Thyroid gland (tissue), 4 donors: ENCODE measurements at places on chromosomes 12 and 14.
A peak's percentile ranks its signal among the peaks of the same experiment; 100 is the strongest.

DNA sequence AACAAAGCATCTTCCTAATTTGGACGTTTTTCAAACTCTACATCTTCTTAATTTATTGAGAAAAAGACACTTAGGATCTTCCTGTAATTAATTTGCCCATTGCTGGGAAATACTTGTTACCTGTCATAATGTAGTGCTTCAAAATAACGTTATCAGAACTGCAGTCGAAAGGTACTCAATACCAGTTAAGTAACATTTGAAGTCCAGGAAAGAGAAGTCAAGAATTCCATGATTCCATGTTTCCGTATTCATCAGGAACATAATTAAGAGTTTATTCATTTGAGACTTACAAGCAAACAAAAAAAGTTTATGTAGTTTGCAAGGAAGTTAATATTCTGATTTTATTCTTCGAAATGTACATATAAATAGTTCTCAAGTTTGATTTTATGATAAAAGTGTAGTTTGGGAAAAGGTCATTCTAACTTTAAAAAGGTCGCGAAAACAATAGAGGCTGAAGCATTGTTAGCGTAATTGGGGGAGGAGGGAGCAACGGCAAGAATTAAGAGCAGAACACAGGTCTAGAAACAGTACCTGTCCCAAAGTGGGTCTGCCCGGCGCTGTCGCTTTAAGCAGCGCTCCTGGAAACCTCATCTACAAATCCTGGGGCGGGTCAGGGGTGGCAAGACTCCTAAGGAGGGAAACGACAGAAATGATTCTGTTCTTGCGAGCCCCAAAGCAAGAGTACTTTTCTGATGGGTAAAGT, 1.2 kb upstream of the KCNMB4 start:
- peak; percentile 2 for DNase-seq

GRCh38 chr14:39739796-39740195, 307.6 kb upstream of the FBXO33 start:
- peak; percentile 77 for DNase-seq

DNA sequence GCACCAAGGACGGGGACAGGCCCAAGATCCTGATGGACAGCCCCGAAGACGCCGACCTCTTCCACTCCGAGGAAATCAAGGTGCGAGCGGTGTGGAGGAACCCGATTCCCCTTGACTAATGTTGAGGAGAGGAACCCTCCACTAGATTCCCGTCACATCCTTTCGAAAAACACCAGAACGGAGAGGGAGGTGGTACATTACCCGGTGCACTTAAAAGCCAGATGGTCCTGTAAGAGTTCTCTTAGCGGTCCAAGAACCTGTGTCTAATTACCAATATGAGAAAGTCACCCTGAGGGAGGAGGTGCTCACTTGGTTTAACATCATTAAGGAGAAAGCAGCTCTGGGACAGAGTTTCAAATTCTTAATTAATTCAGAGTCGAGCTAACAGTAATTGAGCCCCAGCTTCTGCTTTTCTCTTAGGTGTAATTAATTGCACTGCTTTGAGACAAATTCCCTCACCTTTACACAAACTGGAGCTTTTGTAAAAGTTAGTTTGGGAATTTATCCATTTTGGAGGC, 450 bp downstream of the PRKAB1 start:
- no peak for DNase-seq

DNA sequence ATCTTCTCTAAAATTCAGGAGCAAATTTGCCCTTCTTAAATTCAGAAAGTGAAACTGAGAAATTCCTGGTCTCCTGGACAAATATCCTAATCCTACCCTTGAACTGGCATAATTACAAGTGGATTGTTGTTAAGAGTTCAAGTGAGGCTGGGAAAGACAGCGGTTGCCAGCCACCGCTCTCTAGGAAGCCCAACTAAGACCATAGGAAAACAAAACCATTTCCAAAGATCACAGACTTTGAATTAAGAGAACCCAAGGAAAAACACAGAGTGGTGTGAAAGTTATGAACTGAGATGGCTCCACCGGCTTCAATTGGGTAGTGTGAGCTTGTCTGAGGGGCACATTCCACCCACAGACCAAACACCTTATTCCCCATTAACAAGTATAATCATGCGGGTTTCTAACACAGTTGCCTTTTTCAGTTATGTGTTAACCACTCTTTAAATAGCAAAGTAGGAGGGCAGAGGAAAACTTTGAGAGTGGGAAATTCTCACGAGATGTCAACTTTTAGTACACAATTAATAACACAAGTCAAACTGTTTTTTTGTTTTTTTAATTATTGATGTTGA, 1628.8 kb upstream of the SEL1L start:
- DNase-seq: no peak

DNA sequence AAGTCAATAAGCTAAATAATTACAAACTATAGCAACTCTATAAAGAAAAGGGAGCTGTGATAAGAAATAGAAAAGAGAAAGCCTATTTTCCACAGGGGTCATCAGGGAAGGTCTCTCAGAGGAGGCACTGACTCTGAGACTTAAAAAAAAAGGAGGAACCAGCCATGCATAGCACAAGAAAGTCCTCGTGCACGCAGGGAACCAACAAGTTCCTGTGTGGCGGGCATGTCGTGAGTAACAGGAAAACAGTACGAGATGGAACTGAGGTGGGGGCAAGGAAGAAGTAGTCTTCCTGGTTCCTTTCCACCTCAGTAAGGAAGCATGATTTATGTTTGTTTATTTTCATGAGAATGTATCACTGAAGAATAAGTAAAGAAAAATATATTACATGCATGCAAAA, 367.0 kb upstream of the TMEM132C start:
- DNase-seq: peak; percentile 53

- DNase-seq: peak; percentile 81
Observed at GRCh38 chr14:74548881-74549280, 55.3 kb downstream of the ISCA2 start.

DNA sequence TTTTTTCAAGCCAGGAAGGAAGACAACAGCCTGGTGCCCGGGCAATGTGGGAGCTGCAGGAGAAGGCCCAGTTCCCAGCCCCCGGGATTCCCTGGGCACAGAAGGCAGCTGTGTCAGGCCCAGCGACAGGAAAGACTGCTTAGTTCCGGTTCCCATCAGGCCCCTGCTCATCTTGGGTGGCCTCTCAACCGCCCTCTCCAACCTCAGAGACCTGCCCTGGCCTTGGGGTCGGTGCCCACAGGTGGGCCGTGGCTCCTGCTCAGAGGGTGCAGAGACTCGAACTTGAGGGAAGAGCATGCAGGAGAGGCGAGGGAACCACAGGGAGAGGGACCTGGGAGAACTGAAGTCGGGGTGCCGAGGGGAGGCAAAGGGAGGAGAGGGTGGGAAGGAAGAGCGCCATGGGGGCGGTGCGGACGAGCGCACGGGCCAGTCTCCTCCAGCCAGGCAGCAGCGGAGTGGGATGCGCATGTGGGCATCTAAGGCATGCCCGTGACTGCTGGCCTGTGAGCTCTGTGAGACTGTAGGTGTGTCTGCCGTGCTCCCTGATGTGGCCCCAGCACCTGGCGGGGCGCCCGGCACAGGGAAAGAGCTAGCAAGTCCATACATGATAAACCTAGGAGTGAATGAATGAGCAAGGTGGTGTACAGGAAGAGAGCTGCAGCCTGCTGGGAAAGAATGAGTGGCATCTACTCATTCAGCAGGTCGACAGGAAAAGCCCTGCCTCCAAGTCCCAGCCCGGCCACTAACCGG, 42.7 kb downstream of the SSH1 start:
- DNase-seq: peak; percentile 54

- no peak for DNase-seq
Observed at GRCh38 chr12:24127919-24128721, 178.7 kb upstream of the SOX5 start.

DNA sequence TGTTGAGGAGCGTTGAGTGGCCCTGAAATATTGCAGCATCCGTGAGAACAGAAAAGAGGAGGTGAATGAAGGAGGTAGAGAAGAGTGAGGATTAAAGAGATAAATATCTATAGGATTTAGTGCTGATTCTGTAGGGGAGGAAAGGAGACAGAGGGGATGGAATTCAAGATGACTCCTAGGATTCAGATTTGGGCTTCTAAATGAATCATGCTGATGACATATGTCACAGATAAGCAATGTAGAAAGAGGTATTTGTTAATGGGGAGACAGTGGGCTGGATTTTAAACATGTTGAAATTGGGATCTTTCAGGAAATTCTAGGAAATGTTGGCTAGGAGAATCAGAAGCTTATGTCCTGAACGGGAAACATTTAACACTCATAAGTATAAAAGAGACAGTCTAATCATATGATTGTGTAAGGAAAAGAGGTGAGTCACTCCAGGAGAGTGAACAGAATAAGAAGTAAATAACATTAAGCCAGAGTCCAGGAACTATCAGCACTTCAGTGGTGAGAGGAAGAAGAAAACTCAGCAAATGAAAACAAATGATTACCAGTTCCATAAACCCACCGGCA, 58.1 kb upstream of the DIO2 start:
- DNase-seq: no peak

- DNase-seq: no peak
Observed at GRCh38 chr14:85527006-85527405, 2.9 kb upstream of the FLRT2 start.

DNA sequence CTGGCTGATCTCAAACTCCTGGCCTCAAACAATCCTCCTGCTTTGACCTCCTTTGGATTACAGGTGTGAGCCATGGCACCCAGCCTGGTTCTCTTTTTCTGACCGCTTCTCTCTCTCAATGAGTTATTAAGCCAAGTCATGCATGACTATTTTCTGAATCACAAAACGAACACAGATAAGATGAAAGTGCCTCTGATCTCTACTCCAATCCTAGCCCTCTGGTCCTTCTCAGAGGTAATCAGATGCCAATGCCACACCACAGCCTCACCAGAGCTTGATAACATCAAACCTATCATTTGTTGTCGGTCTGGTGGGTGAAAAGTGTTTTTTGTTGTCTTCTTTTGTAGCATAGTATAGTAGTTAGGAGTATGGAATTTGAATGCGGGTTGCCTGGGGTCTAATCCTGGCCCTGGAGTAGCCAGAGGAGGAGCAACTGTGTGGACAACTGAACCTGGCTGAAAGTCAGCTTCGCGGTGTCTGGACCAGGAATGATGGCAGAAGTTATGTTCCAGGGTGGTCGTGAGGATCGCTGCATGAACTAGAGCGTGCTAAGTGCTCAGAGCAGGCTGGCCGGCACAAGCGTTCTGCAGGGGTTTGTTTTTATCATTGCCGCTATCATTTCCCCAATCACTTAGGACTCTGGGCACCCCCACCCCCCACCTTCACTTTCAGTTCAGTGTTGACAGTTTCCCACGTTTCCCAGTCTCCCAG, 77.9 kb downstream of the SPRING1 start:
- DNase-seq: peak; percentile 27

DNA sequence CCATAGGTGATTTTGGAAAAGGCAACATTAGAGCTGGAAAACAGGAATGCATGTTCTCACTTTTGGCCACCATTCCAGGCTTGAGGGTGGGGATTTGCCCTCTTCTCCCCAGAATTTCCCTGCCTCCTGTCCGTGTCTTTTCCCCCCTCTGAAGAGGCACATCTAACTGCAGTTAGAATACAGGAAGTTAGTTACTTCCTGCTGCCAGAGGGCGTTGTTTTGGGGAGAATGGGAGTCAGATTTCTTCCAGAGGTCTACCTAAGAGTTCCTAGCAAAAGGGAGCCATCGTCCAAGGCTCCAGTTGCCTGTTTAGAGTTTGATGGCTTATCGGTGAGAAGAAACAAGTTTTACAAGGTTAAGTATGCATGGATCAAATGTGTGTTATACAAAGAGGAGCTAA, 112.8 kb upstream of the IGF1 start:
- DNase-seq: no peak

DNA sequence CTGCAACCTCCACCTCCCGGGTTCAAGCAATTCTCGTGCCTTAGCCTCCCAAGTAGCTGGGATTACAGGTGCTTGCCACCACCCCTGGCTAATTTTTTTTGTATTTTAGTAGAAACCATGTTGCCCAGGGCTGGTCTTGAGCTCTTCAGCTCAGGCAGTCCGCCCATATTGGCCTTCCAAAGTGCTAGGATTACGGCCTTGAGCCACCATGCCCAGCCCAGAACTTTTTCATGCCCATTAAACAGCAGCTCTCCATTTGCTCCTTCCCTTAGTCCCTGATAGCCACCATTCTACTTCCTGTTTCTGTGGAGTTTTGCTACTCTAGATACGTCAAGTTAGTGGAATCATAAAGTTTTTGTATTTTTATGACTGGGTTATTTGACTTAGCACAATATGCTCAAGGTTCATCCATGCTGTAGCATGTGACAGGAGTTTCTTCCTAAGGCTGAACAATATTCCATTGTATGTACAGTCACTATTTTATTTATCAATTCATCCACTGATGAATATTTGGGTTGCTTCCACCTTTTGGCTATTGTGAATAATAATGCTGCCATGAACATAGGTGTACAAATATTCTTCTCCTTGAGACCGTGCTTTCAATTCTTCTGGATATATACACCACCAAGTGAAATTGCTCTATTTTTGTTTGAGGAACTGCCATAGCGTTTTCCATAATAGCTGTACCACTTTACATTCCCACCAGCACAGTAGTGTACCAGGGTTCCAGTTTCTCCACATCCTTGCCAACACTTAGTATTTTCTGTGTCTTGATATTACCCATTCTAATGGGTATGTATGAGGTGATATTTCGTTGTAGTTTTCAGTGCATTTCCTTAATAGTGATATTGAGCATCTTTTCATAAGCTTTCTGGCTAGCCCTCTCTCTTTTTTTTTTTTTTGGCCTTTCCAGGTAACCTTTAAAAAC, 15.0 kb downstream of the ATF1 start:
- DNase-seq: no peak

DNA sequence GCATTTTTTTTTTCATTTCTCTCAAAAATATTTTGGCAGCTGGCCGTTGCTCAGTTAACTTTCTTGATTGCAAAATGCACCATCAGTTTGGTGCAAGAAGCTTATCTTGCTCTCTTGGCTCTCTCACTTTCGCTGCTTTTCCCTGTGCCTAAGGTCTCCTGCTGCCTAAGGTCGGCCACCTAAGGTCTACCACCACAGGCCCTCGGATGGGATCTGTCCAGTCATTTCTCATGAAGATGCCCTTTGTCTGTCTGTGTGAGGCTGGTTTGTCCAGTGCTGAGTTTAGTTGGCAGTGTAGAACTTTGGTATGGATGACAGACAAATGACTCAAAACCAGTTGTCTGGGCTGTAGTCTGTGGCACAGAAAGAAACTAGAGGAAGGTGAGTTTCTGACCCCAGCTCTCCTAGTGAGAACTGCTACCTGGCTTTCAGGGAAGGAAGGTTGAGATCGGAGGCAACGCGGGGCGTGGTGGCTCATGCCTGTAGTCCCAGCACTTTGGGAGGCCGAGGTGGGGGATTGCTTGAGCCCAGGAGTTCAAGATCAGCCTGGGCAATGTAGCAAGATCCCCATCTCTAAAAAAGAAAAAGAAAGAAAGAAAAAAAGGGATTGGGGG, 2.6 kb downstream of the MLXIP start:
- no peak for DNase-seq

GRCh38 chr12:64767495-64767894, 8.3 kb upstream of the GNS start:
- no peak for DNase-seq

- DNase-seq: no peak
Observed at GRCh38 chr14:76313303-76313702, 62.6 kb upstream of the ESRRB start.

DNA sequence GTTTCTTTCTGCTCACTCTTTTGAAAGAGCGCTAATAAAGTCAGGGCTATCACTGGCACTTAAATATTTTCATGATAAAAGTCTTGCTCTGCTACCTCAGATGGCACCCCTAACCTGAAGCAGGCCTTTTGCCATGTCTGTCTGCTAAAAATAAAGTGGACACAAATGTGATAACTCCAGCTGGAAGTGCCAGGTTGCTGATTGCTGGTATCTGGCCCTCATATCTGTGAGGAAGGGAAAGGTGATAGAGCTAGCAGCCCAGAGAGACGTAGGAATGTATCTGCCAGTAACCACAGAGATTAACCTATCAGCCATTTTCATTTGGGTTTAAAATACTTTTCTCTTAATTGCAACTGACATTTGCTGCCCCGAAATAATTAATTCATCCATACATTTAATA, 127.9 kb downstream of the GRIN2B start:
- no peak for DNase-seq
